Iris pigment epithelial cell (primary cell): ENCODE measurements at places on chromosomes 13 and 19.

GRCh38 chr13:98853771-98854221 lies 101.3 kb upstream of the SLC15A1 start:
- DNase-seq = peak; percentile 86

- DNase-seq = no peak
Observed at GRCh38 chr19:41206926-41207750, 11.9 kb upstream of the AXL start.

- DNase-seq = peak; percentile 21
Observed at GRCh38 chr13:95641291-95642027, 3.0 kb downstream of the DZIP1 start.

DNA sequence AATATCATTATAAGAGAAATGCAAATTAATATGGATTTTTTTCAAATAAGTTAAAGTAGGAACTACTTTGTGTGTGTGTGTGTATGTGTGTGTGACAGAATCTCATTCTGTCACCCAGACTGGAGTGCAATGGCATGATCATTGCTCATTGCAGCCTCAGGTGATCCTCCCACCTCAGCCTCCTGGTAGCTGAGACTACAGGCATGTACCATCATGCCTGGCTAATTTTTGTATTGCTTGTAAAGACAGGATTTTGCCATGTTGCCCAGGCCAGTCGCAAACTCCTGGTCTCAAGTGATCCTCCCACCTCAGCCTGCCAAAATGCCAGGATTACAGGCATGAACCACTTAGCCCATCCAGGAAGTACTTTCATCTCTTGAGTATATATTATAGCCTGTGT lies 3.2 kb upstream of the ERVV-2 start:
- DNase-seq = no peak

DNA sequence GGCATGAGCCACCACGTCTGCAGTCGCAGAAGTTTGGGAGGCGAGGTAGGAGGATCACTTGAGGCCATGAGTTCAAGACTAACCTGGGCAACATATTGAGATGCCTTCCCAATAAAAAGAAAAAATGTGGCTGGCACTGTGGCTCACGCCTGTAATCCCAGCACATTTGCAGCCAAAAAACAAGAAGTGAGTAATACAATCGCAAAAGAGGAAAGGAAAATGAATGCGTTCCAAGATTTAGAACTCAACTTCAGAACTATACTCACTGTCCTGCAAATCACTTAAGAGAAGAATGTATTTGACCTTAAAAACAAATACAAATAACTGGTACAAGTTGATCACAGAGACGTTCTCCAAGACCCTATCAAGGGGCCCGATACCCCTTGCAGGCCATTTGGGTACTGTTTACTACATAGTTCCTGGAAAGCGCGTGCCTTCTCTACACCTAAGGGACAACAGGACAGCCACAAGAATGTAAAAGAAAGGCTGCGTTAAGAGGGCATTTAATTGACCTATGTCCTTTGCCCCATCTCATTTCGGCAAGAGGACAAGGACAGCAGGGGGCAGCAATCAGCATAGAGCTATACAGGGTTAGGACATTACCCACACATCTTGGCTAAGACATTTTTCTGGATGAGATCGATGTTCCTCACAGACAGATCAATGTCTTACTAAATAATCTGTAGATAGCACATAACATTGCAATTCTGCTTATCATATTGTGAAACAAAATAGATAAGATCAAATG lies 41.3 kb downstream of the FLT3 start:
- peak; percentile 30 for DNase-seq

DNA sequence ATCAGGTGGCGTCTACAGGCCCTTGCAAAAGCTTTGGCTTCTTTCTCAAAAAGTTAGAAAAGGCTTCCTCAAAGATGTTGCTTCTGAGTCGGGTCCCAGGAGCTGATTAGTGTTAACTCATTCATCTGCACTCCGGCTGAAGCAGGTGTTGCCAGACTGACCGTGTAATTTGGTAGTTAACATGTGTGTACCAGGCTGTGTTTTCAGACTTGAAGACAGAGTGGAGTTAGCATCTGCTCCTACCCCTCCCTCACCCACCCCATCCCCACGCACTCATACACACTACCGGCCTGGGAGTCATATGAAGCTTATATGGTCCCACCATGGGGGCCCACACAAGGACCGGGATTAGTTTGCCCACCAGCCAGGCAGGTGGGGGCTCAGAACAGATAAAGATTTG lies 111.5 kb downstream of the DNAJC15 start:
- no peak for DNase-seq

GRCh38 chr19:16660763-16661479 lies at the start of gene TMEM38A:
Gene TMEM38A (plus strand): TSS chr19:16661139. CDS start chr19:16661218, 79 bp downstream.
- no peak for DNase-seq

GRCh38 chr13:113804703-113805430 lies 45.8 kb downstream of the TMEM255B start:
- no peak for DNase-seq

GRCh38 chr13:32877491-32877890 lies 138.7 kb upstream of the KL start:
- no peak for DNase-seq

DNA sequence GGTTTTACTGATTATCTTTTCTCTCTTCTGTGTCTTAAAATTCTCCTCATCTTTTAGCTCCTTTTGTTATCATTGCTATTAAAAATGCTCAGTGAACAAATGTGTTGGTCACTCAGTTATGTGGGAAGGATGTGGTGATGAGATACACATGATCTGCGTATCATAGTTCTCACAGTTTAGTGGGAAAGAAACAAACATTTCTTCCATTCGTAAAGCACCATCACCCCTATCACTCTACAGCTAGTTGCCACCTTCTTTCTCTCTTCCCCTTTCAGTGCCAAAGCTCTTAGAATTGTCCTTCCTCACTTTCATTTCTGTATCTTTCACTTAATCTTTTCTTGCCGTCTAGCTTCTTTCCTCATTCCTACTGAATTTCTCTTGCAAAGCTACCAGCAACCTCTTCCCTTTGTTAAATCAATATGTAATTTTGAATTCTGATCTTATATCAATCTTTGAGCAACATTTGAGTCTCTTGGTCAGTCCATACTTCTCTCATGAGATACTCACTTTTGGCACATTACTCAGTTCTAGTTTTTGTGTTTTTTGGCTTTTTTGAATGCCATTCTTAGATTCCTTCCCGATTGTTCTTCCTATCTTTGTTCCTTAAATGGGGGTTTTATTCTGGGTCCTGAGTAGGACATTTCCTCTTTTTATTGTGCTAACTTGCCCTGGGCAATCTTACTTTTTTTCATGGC lies 122.3 kb downstream of the PCCA start:
- peak; percentile 73 for DNase-seq

GRCh38 chr13:32840113-32840512 lies 176.1 kb upstream of the KL start:
- DNase-seq = no peak

GRCh38 chr19:47142779-47143178 lies 12.1 kb downstream of the SAE1 start:
- DNase-seq = peak; percentile 45

DNA sequence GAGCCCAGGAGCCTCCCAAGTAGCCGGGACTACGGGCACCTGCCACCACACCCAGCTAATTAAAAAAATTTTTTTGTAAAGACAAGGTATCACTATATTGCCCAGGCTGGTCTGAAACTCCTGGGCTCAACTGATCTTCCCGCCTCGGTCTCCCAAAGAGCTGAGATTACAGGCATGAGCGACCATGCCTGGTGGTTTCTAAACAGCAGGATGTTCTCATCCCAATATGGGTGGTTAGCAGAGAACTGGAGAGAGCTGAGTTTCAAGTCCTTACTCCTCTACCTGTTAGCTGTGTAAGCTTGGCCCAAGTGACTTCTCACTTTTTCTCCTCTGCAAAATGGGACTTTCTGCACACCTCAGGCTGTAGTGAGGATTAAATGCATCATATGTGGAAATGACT lies 8.0 kb downstream of the TMEM91 start:
- DNase-seq = no peak

DNA sequence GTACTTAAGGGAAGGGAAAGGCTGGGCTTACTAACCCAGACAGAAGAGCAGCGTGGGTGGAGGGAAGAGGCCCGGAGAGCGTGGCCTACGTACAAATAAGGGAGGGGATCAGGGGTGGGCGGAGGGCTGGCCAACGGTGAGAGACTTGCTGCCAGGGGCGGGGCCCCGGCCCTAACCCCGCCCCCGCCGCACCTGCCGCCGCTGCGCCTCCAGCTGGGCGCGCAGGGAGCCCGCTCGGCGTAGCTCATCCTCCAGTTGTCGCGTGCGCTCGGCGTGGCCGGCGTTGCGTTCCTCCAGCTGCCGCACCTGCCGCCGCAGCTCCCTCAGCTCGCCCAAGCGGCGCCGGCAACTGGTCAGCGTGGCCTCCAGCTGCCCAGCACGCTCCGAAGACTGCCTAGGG lies 5.7 kb downstream of the HOOK2 start:
- DNase-seq = no peak
